Stimulated activated CD4-positive, alpha-beta T cell treated with anti-CD3 and anti-CD28 coated beads, Interleukin-4, amount 100 ng/mL, for 48 hours (primary cell): ENCODE measurements at places on chromosomes 2 and 18.

GRCh38 chr2:108612514-108613183 is 78.4 kb downstream of the LIMS1 start:
- peak; percentile 65 for DNase-seq

GRCh38 chr2:238950551-238950950 is 102.7 kb downstream of the TWIST2 start:
- no peak for DNase-seq

- DNase-seq = no peak
Observed at GRCh38 chr2:535222-535621, 142.0 kb downstream of the TMEM18 start.

DNA sequence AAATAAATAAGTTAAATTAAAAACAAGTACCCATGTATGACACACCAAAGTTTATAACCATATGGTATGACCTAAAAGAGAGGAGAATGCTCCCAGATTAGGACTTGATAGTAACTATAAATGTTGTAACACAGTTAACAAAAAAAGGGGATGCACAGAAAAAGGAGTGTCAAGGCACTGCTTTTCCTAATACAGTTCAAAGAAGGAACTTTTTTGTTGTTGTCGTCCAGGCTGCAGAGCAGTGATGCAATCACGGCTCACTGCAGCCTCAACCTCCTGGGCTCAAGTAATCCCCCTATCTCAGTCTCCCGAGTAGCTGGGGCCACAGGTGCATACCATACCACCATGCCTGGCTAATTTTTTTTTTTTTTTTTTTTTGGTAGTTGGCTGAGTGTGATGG is 2.7 kb downstream of the NARS1 start:
- no peak for DNase-seq

DNA sequence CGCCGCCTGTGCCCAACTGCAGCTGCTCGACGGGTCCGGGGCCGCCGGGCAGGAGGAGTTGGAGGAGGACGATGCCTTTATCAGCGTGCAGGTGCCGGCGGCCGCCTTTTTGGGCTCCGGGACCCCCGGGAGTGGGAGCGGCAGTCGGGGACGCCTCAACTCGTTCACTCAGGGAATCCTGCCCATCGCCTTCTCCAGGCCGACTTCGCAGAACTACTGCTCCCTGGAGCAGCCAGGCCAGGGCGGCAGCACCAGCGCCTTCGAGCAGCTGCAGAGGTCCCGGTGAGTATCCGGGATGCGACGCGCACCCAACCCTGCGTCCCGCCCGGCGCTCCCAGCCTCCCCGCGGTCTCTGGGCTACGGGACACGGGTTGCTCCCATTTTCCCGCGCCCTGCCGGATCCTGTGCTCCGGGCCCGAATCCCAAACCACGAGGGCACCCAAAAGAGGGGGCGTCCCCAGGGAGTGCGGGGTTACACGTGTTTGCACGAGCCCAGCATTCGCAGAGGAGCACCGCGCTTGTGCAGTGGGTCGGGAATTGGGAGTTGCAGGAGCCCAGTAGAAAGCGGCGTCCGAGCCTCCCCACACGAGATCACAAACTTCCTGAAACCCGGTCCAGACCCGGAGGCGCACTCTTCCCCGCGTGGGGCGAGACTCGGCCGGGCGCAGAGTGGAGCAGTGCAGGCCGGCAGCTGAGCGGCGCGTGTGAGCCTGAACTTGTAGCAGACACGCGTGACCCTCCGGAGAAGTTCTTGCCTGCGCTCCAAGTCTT is 1.2 kb downstream of the CABLES1 start:
- DNase-seq = no peak

DNA sequence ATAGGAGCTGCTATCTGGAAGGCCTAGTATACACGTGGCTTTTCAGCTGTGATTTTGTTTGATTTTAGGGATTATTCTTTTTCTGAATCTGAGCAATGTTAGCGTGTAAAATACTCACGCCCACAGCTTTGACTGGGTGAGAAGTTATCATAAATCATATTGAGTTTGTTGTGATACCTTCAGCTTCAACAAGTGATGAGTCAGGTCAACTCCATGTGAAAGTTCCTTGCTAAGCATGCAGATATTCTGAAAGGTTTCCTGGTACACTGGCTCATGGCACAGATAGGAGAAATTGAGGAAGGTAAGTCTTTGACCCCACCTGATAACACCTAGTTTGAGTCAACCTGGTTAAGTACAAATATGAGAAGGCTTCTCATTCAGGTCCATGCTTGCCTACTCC is at the start of gene GKN1:
TSS of gene GKN1 (plus strand) at position 386 of the 400 bp plus-strand sequence. CDS start 42 bp downstream, outside the sequence.
- no peak for DNase-seq

DNA sequence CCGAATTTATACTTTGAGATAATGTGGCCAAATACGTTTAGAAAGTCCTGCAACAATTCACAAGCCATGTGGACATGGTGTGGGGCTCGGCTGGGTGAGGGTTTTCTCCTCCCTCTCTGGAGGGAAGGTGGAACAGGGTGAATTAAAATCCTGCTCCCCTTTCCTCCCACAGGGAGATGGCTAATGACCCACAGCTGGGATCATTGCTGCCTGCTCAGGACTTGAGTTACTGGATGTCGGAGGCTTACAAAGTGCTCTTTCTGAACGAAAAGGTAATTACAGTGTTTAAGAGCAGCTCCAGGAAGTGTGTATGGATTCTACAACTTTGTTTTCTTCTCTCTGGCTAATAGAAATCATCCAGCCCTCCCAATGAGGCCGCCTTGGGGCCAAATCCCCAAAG is 97.9 kb upstream of the ALKAL2 start:
- no peak for DNase-seq

DNA sequence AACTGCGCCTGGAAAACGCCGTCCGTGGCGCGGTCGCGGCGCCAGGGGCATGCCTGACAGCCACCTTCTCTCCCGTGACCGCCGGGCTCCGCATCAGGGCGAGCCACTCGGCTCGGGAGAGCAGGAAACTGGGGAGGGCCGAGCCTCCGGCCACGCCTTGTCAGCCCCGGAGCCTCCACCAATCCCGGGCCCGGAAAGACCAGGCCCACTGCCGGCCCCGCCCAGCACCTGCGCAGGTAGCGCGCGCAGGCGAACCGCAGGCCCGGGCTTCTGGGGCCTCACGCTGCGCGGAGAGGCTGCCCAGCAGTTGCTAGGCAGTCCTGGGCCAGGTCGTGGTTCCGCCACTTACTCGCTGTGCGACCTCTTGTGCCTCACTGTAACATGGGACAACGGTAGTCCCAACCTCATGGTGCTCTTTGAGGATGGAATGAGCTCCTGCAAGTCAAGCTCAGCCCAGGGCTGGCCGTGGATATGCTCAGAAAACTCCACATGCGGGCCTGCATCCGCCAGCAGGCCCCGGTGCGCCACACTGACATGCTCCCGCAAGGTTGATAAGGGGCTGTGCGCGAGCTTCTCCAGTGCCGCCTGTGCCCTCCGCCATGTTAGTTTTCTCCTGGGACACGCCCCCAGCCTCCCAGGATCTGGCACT is 97.1 kb downstream of the INHBB start:
- DNase-seq = no peak

DNA sequence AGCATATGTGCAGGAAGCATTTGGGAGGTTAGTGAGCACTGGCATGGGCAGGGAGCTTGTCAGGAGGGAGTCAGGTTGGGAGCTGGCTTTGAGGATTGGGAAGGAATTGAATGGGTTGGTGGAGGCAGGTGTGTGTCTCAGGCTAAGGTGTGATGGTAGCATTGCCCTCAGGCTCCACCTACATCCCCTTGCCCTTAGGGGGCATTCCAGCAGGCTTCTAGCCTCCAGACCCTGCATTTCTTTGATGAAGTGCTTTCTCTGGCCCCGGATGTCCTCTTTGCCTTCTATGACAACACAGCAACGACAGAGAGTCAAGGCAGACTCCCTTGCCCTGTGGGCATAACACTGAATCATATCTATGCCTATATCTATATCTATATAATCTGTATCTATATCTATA is 13.5 kb downstream of the RHBDD1 start:
- no peak for DNase-seq

DNA sequence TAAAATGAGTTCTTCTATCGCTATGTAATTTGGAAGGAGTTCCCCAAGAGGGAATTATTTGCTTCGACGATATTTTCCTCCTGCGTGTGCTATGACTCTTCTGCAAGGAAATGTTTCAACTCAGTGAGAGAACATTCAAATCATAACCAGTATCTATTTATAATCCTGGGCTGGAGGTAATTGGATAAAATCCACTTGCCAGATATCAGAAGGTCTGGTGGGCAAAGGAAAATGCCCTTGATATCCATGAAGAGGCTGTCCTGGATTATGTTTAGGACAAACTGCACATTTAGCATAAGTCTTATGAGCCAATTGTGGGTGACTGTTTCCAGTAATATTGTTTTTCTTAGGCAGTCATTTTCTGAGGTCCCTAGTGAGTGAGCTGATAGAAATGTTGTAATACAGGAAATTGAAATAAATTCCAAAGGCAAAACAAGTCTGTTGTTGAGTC is 17.7 kb downstream of the RPIA start:
- no peak for DNase-seq

DNA sequence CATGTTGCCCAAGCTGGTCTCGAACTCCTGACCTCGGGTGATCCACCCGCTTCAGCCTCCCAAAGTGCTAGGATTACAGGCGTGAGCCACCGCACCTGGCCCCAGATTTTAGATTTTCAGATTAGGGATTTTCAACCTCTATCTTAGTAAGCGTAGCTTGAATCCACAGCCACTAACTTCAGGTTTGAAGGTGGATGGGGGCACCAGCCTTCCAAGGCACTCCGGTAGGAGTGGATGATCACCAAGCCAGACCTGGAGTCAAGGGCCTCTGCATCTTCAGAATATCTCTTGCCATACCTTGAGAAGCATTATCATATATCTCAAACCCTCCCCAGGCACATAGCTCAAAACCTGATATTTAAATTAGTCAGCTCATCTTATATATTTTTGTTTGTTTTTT is 17.9 kb downstream of the GALM start:
- DNase-seq = no peak

DNA sequence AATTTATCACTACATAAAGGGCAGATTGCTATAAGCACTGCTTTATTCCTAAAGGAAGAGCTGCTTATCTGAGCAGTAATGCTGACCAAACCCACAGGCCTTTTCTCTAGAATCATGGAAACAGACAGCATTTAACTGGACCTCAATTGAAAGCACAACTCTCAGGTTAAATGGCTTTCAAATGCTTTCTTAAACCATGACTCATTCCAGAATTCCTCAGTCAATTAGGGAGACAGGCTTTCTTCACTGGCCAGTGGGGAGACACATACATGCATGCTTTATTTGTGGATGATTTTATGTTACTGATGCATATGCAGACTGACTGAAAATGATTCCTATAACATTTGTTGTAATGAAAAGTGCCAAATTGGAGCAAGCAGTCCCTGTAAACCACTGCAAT is 114.6 kb downstream of the ACVR1 start:
- DNase-seq = no peak

GRCh38 chr2:150791567-150791966 is 304.1 kb upstream of the RND3 start:
- no peak for DNase-seq

DNA sequence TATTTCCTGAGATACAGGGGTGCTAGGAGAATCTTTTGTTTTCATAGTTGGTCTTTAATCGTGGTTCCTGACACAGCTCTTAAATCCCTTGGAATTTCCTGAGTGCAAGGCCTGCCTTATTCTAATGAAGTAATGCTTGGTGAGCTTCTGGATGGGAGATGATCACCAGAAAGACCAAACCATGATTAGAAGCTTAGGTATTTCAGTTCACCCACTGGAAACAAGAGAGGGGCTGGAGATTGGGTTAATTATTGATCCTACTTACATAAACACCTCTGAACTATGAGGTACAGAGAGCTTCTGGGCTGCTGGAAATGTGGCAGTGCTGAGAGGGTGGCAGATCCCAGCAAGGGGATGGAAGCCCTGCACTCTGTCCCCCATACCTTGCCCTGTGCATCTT is 406.8 kb downstream of the THSD7B start:
- no peak for DNase-seq

- no peak for DNase-seq
Observed at GRCh38 chr2:138632066-138632620, 130.6 kb downstream of the SPOPL start.

DNA sequence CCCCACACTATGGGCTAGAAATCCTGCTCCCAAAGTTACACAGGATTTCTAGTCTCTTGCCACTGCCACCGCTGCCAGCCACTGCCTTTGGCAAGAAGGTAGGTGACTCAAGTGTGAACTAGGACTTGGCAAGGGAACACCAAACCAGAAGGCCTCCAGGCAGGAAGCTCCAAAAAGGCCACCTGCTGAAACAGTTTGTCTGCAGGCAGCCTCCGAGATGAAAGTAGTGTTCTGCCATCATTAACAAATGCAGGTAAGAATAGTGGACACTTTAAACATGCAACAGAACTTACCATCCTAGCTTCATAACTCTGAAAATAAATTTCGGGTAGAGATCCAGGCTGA is 3.9 kb downstream of the ANKRD44 start:
- no peak for DNase-seq

GRCh38 chr18:48985161-48985560 is 34.4 kb upstream of the SMAD7 start:
- no peak for DNase-seq

DNA sequence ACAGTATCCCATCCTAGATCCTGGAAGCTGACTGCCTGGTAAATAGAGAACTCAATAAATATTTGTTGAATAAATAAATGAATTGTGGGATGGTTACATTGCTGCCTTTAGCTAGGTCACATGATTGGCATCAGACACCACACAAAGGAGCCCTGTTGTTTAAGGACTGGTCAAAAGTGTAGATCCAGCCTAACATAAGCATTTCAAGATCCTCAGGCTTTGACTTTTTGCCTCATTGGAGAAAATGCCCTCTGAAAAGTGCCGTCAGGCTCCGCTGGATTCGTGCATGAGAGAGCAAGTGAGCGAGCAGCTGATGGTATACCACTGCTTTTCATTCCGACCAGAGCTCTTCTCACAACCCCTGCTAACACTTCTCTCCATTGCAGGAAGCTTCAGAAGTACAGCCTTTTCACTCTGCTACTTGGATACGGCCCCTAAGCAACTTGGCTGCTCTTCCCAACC is 1.3 kb upstream of the ZNF24 start:
- DNase-seq = no peak

DNA sequence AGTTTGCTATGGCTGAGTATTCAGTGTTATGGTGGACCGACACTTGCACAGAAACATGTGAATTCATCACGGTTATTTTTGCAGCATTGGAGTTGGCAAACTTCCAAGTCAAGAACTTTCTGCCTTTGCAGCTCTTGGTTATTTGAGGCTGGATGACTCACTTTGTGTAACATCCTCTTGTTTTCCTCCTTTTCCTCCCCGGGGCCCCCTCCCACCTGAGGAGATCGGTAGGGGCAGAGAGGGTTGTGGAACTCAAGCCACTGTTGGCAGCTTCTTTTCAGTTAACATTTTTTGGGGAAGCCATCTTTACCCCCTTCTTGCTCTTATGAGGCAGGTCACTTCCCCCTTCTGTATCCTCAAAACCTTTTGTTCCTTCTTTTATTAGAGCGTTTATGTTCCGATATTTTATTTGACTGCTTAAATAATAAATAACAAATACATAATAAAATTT is 48.6 kb downstream of the DDX1 start:
- no peak for DNase-seq

GRCh38 chr2:9388950-9389911 is 34.1 kb downstream of the ITGB1BP1 start:
- DNase-seq = no peak

- no peak for DNase-seq
Observed at GRCh38 chr2:140348826-140349225, 1568.6 kb upstream of the NXPH2 start.

- no peak for DNase-seq
Observed at GRCh38 chr2:199160677-199161465, 296.9 kb downstream of the SATB2 start.

- DNase-seq = no peak
Observed at GRCh38 chr18:63146828-63147409, 172.7 kb downstream of the BCL2 start.

- DNase-seq = no peak
Observed at GRCh38 chr2:52429171-52429570, 1338.4 kb upstream of the CHAC2 start.
